M059J (cell line): ENCODE measurements at places on chromosomes 2 and 18.

DNA sequence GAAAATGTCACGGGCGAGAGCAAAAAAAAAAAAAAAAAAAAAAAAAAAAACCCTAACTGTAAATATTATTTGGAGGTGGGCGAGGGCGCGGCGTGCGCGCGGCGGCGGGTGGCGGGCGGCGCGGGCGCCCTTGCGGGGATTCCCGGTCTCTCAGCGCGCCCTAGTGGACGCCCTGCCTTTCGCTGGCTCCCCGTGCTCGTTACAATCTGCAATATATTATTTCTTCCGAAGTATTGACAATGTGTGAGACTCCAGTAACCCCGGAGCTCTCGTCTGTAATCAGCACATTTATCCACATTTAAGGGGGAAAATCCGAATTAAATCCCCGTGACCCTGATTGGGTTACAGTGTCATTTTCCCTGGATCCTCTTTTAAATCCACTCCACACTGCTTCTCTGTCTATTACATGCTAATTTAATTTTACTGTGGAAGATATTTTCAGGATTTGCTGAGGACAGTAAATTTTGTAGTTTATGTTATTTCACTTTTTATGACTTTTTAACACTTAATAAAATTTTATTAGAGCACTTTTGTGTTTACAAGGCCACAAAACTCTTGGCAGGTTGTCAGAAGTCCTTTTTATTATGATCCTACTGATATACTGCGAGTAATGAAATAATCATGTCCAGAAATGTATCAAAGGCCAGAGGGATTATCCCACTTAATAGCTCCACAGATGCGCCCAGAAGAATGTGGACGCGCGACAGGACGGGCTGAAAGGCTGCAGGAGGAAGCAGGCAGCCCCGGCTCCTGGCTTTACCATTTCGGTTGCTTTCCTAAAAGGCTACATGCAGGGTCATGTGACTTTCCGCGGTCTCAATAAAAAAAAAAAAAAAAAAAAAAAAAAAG is 369.1 kb downstream of the MTX2 start:
- DNase-seq = peak; percentile 45

- no peak for DNase-seq
Measured at GRCh38 chr2:16000642-16001041, 60.3 kb downstream of the MYCN start.

- no peak for DNase-seq
Measured at GRCh38 chr2:26148501-26148900, 24.4 kb upstream of the GAREM2 start.

DNA sequence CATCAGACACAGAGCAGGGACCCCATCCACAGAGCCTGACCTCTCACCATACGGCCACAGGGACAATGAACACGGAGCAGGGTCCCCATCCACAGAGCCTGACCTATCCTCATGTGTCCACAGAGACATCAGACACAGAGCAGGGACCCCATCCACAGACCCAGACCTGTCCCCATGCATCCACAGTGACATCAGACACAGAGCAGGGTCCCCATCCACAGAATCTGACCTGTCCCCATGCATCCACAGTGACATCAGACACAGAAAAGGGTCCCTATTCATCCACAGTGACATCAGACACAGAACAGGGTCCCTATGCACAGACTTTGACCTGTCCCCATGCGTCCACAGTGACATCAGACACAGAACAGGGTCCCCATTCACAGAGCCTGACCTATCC is 325.1 kb upstream of the RAB6C start:
- DNase-seq = no peak
